ENCODE measurements at places on chromosomes 1 and 21. TPM values are rescaled to one million over a fixed set of nuclear protein-coding genes. Genes with fewer than 3 reads are reported as not detected.

THEMIS2 gene
- 3.3 TPM for total RNA-seq

SHISA4 gene
- total RNA-seq, result 6.6 TPM

- DNase-seq, result no peak
These were observed 19.4 kb downstream of the METTL13 start for GRCh38 chr1:171800851-171801250.

GRCh38 chr21:42199868-42200463 is 19.0 kb upstream of the ABCG1 start:
- DNase-seq, result no peak

DNA sequence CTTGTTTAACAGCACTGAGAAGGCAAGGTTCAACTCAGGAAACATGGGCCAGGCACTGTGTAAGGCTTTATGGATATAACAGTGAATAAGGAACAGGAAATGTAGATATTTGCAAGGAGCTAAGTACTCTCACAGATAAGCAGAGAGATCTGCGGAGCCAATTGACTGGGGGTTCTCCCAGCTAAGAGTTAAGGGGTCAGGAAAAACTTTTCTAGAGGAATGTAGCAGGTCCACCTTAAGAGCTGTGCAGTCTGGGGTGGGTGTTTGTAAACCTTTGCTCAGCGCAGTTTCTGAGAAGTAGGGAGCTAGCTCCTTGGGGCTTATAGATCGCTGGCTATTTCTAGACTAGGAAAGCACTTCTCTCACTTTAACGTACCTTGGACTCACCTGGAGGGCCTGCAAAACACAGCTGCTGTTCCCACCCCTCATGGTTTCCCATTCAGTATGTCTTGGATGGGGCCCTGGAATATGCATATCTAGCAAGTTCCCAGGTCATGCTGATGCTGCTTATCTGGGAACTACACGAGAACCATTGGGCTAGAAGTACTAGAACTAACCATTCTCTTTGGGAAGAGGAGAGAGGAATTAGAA is 51.7 kb downstream of the TLCD4 start:
- no peak for DNase-seq

GRCh38 chr1:174902531-174903099 is 97.1 kb upstream of the CACYBP start:
- DNase-seq, result no peak

DNA sequence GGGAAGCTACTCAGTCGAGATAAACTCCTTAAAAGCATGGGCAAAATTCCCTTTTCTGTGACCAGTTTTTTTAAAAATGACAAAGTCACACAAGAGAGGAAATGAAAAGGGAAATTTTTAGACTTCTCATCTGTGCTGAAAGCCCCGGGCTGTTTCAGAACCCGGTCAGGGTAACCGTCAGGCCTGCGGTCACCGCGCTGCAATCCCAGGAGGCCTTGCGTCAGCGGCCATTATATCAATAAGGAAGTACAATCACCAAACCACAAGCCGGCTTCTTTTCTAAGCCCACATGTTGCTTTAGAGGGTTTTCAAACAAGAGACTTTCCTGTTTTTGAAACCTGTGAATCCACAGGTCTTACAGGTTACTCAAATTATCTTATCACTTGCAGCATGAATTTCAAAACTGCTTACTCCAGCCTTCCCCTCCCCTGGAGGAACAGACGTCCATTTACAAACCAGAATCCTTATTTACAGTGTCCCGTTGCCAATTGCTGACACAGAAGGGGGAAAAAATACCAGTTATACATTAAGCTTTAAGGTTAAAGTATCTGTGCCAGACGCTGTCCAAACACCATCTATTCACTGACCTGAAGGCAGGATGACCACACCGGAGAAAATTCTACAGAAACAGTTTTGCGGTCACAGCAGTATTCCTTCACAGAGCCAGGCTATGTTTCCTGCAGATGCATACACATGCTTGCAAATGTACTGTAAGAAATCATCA is 165.3 kb downstream of the TOMM20 start:
- no peak for DNase-seq

DNA sequence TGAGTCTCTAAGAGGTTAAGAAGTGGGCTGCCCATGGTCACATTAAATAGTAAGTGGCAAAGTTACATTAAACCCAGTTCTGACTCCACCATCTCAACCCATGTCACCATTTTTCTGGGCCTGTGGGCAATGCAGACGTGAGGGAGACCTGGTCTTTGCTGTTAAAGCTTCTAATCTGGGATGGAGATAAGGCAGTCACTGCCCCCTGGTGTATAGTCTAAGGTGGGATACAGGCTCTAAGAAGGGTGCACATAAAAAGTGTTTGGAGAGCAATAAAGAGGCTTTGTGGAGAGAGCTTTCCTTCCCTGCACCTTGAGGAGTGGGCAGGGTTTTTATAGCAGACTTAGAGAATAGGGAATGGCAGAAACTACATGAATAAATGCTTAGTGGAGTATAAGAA is 141.3 kb downstream of the ROR1 start:
- no peak for DNase-seq

- no peak for DNase-seq
These were observed 186.5 kb upstream of the GALNT2 start for GRCh38 chr1:229880271-229881170.

DNA sequence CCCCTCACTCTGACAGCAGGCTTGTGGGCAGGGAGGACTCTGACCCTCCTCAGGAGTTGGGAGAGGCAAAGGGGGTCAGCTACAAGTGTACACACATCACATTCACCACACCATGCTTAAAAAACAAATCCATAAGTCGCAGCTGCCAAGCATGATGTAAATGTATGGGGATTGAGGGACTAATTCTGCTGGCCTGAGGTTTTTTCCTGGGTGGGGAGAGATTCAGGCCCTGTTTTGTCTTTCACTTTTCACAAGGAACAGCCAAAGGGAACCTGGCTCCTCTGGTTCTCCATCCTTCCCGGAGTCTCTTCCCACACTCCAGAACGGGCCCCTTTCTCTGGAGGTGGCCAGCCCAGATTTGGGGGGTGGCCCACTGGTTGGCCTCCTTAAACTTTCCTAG is 1.3 kb upstream of the MTARC2 start:
- DNase-seq, result no peak
